ENCODE measurements at places on chromosomes 5 and 9. TPM values are rescaled to one million over a fixed set of nuclear protein-coding genes. Genes with fewer than 3 reads are reported as not detected.

Gene CLIC3
- total RNA-seq: 80.7 TPM

Gene CFAP157
- total RNA-seq: 0.29 TPM

Gene FAM221B
- not detected for total RNA-seq

Gene TRIM7
- 4.9 TPM for total RNA-seq

Gene MSX2
- total RNA-seq: 0.52 TPM

DNA sequence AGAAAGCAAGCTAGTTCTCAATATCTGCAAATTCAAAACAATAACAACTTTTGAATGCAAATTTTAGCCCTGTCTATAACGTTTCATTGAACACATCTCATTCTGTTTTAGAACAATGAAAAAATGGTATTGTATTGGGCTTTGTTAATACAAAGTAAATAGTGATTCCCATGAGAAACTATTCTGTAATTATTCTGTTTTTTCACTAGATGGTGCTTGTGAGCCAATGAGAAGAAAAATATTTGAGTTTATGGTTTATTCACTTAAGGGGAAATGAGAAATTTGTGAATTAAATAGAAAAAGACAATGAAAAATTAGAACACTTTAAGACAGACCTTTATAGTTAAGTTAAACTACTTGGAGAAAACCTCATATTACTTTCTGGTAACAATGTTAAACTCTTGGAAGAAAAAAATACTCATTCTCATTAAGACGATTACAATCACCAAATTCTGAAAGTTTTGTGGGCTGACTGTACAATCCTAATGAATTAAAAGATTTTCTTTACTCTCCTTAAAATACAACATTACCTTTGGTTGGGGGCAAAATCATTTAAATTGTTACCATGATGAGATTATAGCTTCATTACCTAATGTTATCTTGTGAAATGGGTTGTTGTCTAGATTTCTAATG lies 127.0 kb downstream of the NNT start:
- no peak for DNase-seq

- no peak for DNase-seq
Measured at GRCh38 chr5:169065400-169065799, 235.5 kb downstream of the SLIT3 start.

- no peak for DNase-seq
Measured at GRCh38 chr9:108672475-108673190, 183.2 kb downstream of the ACTL7B start.
